ENCODE measurements at places on chromosomes 3 and 15.

DNA sequence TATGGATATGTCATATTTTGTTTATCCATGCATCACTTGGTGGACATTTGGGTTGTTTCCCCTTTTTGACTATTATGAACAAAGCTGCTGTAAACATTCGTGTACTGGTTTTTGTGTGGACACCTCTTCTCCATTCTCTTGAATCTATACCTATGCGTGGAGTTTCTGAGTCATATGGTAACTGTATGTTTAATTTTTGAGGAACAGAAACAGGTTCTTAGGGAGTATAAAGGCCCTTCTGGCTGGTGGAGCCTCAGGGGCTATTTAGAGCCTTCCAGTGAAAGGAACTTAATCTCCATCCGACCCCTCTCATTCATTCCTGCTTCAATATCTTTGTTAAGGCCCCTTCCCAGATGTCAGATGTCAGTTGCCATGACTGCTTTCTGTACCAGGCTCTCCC is 14.1 kb upstream of the CTXND1 start:
- DNase-seq = no peak

GRCh38 chr3:85567071-85567676 is 608.4 kb downstream of the CADM2 start:
- DNase-seq = peak; percentile 38

DNA sequence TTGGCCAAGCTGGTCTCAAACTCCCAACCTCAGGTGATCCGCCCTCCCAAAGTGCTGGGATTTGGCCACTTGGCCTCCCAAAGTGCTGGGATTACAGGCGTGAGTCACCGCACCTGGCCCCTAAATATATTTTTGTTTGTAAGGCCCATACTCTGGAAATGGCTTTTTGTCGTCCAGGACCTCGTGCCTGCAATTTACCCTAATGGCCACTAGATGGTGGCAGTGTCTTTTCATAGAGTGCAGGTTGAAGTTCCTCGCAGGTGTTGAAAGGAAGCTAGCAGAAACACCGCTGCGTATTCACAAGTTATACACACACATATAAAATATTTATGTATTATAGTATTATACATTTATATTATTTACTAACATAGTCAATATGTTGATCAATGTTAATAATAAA is 97.2 kb downstream of the LRTM1 start:
- peak; percentile 40 for DNase-seq

- no peak for DNase-seq
These were observed 81.9 kb downstream of the PDE8A start for GRCh38 chr15:85063522-85064079.

DNA sequence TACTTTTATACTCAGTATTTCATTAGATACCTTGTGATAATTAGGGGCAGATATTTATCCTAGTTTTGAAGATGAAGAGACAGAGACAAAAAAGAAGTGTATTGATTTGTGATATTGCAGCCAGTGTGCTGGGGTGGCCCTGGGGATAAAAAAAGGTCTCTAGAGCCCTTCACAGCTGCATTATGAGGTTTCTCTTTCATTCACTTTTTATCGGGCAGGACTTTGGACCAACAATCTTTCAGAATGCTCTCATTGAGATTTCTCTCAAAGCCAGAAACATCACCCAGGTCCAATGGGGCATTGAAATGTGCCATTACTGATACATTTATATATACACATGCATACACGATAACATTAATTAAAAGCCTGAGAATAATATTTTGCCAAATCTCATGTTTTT is 20.5 kb upstream of the SELENOT start:
- DNase-seq = no peak

GRCh38 chr3:151722856-151723255 is 10.9 kb upstream of the AADACL2 start:
- no peak for DNase-seq

DNA sequence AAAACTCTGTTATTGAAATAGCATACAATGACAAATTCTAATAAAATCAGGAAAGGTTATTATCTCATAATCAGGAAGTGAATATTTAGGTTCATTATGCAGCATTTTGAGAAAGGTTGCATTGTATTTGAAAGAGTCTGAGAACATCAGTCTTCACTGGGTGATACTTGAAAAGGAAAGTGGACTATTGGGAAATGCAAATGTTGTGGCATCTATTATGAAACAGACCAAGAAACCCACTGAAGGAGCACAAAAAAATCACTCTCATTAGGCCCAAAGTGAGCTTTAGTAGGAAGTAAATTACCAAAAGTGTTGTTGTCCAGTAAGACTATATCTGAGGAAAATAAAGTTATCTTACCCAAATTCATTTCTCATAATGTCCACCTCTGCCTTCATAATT is 90.8 kb downstream of the ZPLD1 start:
- no peak for DNase-seq

- DNase-seq = peak; percentile 99
These were observed 107.8 kb downstream of the ZIC4 start for GRCh38 chr3:147298511-147298982.

GRCh38 chr3:54863366-54863765 is 64.5 kb downstream of the LRTM1 start:
- peak; percentile 51 for DNase-seq

DNA sequence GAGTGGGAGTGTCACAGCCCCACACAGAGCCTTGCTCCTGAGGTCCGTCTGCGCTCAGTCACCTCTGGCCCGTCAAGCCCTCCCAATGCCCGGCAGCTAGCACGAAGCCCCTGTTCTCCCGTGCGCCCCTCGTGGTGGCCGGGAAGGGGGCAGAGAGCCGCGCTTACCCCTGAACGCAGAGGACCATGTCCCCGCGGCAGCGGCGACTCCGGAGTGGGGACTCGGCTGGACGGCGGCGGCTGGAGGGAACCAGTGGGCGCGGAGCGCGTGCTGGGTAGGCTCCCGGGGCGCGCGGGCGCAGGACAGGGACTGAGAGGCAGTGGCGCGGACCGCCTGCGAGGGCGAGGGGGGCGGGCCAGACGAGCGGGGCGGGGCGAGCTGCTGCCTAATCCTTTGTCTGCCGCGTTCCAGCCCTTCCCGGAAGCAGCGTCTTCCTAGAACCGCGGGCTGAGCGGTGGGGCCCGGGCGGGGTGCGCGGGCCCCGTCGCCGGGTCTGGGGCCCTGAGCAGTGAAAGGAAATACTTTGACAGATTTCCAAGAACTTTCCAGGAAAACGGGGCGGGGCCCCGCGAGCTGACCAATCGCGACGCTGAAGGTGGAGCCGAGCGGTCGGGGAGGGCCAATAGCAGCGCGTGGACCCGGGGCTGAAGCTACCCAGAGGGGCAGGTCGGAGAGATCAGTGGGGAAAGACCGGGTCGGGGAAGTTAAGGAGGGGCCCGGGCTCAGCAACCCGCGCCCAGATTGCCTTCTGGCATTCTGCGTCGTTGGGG is at the start of gene CISH:
Gene CISH (minus strand): TSS at position 311 of the 770 bp plus-strand sequence. CDS start 124 bp downstream, at position 187.
- peak; percentile 90 for DNase-seq

DNA sequence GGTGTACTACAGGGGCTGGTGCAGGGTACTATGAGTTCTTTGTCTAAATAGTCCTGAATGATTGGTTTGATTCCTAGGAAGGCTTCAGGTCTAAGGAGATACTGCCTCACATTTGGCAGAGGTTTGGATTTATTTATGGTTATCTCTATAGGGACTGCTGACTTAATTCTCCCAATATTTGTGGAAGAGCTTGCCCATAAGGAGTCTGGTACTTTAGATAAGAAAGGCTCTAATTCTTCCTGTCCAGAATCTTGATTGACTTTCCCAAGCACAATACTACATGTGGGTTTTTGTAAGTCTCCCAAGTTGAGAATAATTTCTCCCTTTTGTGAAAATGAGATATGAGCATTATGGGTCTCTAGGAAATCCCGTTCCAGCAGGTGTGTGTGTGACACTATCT is 36.7 kb upstream of the AP4E1 start:
- DNase-seq = no peak

DNA sequence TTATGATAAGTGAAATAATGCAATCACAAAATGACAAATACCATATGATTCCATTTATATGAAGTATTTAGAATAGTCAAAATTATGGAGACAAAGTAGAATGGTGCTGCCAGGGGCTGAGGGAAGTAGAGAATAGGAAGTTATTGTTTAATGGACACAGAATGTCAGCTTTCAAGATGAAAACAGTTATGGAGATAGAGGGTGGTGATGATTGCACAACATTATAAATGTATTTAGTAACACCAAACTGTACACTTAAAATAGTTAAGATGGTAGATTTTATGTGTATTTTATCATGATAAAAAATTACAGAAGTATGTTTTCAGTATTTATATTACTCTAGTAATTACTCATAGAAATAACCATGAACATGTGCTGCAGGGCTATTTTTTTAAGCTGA is 100.8 kb upstream of the AZI2 start:
- DNase-seq = no peak

- peak; percentile 72 for DNase-seq
These were observed 1.6 kb upstream of the KY start for GRCh38 chr3:134652409-134652831.

DNA sequence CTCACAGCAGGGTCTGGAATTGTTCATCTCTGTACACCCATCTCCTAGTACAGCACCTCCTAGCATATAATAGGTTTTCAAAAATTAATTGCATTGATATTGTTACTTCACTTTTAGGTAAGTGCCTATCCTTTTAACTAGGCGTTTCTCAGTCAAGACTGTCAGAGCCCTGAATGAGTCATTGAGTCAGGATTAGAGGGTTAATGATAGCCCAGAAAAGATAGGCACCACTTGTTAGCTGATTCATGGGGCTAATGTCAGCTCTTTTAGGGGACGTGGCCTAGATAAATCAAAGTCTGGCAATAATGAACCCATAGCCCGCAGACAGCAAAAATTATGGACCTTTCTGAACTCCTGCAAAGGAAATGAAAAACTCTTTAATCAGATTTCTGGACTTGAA is 42.9 kb downstream of the TIMP4 start:
- DNase-seq = no peak

DNA sequence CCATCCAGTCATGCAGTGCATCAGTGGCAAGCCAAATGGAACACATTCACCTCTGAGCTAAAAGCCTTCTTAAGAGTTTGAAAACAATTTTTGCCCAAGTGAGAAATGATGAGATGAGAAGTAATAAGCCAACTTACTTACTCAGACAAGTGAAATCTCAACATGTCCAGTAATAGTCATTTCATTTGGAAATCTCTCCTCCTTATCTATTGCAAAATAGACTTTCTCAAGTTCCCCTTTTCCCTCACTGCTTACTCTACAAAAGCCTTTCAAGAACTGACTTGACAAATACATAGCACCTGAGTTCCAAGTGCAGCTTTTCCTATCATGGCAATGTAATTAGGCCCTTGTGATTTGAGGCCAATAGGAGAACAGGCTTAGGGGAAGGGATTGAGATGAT is 282.3 kb downstream of the SLC9A9 start:
- DNase-seq = peak; percentile 55

- DNase-seq = no peak
These were observed 43.9 kb downstream of the ONECUT1 start for GRCh38 chr15:52746162-52746757.

DNA sequence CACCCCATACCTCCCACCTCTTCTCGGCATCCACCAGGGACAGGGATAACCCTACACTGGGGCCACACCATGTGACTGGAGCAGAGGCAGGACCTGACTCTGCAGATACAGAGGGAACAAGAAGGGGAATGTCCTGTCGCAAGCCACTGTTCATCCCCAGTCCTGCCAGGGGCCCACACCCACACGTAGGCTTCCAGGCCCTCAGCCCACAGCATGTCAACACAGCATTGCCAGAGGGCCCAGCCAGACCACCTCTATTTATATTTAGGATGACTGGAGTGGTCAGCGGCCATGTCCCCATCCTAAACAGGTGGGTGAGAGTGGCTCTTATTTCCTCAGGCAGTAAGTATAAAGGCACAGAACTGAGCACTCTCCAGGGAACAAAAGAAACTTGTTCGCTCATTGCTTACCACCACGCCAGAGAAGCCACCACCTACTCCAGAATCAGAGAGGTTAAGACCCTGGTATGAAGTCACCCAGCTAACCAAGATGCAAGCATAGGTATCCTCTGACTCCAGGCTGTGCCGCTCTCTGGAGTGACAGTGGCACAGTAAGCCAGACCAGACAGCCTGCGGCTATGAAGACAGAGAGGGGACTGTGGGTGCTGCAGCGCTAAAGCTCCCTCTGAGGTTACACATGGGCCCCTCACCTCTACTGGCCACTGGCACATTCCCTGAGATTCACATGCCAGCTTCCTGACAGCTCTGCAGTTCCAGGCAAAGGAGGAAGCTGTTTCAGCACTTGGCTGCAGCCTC is 67.9 kb downstream of the LRIG1 start:
- no peak for DNase-seq

DNA sequence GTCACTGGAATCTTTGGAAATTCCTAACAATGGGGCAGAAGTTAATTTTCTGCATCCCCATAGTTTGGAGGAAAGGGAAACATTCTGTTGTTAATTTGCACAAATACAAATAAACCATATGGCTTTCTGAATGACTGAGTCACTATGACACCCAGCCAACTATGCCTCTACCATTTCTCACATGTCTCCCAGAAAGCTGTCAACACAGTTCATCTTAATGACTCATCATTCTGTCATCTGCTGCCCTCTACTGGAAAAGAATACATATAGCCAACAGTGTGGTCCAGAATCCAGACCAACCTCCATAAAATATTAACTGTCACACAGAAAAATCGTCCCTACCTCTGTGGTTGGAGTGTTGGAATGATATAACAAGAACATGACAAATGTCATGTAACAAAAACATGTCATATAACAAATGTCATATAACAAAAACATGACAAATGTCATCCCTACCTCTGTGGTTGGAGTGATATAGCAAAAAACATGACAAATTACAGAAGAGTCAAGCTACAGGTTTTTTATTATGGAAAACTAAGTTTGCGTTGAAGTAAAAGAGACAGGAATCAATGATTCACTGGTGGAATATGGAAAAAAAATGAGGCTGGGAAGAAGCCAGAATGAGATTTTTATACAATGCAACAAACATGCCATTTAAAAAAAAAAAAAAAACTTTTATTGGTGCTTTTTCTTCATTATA is 47.7 kb upstream of the GYG1 start:
- DNase-seq = peak; percentile 96

GRCh38 chr3:55322638-55323037 is 164.5 kb downstream of the WNT5A start:
- DNase-seq = no peak

DNA sequence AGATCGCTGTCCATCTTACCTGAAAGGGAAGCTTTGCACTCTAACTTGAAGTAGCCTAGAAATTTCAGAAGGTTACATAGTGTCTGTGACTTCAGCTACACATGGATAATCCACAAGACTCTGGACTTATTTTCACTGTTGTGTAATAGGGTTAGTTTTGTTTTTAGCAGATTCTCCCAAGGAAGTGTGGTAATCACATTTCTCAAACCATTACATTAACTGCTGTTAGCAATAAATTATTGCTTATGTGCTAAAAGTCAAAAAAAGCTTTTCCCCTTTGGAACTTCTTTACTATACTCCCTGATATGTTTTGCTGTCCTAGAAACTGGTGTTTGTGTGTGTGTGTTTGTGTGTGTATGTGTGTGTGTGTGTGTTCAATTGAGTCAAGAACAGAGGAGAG is 351.8 kb upstream of the TPRG1 start:
- DNase-seq = peak; percentile 80

DNA sequence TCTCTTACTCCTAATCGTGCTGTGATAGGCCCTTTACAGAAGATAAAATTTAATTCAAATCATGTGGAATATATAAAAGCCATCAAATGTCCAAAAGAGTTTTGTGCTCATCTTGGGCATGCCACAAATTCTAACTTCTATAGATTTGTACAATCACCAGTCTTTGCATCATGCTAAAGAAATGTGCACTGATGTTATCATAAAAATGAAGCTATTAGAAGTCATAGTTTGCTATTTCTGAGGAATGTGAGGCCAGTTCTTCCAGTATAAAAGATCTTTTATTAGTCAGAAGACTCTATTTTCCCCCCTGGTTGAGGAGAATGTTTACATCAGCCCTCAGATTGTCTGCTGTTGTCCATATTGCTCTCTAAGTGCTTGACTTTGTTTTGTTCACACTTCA is 2.1 kb upstream of the ANXA2 start:
- peak; percentile 62 for DNase-seq

- DNase-seq = no peak
These were observed 62.9 kb downstream of the KLF13 start for GRCh38 chr15:31389576-31389975.
